ENCODE measurements at places on chromosomes 5 and 9.
A peak's percentile ranks its signal among the peaks of the same experiment; 100 is the strongest.

GRCh38 chr9:107270082-107270481 lies 13.0 kb upstream of the RAD23B start:
- peaks cover 10% of the 10 kb centered on the region for H3K4me1 ChIP-seq
- H3K27me3 ChIP-seq: no peaks in the 10 kb centered on the region
- H3K27ac ChIP-seq: no peak overlapping the region
- H3K36me3 ChIP-seq: no peaks in the 10 kb centered on the region
- no peak overlapping the region for H3K4me3 ChIP-seq

- no peaks in the 10 kb centered on the region for H3K27me3 ChIP-seq
- no peaks in the 10 kb centered on the region for H3K36me3 ChIP-seq
- no peak overlapping the region for H3K4me3 ChIP-seq
- H3K27ac ChIP-seq: no peak overlapping the region
These were observed 49.7 kb downstream of the CYSTM1 start for GRCh38 chr5:140224658-140225057.

GRCh38 chr5:65938256-65938655 lies 11.9 kb downstream of the ERBIN start:
- no peaks in the 10 kb centered on the region for H3K36me3 ChIP-seq
- H3K4me1 ChIP-seq: no peaks in the 10 kb centered on the region
- DNase-seq: no peak
- H3K27ac ChIP-seq: no peak overlapping the region
- no peaks in the 10 kb centered on the region for H3K27me3 ChIP-seq

- H3K36me3 ChIP-seq: no peaks in the 10 kb centered on the region
- H3K27me3 ChIP-seq: no peaks in the 10 kb centered on the region
- H3K4me3 ChIP-seq: no peak overlapping the region
- H3K4me1 ChIP-seq: peaks cover 4% of the 10 kb centered on the region
These were observed 344.1 kb downstream of the ADAMTS6 start for GRCh38 chr5:65137631-65138030.

DNA sequence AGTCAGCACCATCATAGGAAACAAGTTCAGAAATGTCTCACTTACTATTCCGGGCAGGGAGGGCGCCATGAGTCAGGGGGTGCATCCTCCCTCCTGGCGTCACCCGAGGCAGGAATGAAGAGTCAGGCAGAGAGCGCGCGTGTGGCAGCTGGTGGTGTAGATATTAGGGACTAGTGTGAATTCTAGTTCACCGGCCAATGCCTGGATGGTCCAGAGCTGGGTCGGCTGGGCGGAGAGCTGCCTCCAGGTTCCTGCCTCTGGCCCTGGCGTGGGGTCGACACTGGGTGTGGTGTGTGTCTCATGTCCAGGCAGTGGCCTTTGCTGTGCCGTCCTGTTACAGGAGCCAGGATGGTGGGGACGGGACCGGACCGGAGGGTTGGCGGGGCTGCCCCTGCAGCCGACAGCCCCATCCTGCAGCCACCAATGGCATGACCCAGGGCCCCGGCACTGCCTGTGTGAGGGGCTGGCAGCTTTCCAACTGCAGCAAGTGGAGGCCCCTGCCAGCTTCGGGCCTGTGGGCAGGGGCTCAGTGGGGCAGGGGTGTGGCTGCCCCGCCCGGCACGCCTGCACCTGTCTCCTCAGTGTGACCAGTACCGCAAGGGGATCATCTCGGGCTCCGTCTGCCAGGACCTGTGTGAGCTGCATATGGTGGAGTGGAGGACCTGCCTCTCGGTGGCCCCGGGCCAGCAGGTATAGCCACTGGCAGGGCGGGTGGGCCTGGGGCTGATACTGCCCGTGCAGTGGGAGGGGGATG lies 9.1 kb downstream of the DIPK1B start:
- DNase-seq: peak; percentile 80
- H3K27ac ChIP-seq: peak overlapping the region; percentile 46
- no peaks in the 10 kb centered on the region for H3K27me3 ChIP-seq
- no peak overlapping the region for H3K4me3 ChIP-seq
- peaks cover 21% of the 10 kb centered on the region for H3K36me3 ChIP-seq
- H3K4me1 ChIP-seq: peaks cover 32% of the 10 kb centered on the region

DNA sequence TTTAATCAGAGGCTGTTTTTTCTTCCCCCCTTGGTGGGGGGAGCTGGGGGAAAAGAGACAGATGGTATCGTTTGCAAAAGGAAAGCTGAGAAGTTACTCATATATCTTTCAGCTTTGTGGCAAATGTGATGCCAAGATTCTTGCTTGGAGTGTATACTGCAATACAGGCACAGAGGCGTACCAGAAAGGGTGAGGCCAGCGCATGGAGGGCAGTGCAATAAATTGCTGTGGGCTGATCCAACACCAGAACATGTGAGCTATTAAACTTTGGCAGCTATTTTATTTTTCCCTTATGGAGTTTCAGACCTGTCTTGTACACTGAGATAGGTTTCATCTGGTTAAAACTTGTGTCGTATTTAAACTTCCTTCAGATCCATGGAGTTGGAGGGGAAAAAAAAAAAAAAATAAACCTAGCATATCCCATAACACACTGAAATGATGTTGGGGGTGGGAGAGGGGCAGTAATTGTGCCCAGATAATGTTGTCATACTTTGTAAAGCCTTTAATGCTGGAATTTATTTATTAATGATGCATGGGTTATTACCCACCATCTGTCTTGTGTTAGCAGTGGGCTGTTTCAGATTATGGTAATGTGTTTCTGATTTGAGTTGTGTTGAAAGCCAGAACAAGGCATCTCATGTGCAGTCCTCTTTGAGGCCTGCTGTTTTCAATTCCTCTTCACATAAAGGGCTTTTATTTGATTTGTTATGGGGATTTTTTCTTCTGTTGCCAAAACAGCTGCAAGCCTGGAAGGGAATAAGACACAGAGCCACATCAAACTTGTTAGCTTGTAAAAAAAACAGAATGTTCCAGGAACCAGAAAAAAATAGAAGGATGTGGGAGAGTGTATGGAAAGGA lies 891.3 kb downstream of the TLE1 start:
- no peaks in the 10 kb centered on the region for H3K27me3 ChIP-seq
- H3K4me3 ChIP-seq: no peak overlapping the region
- no peaks in the 10 kb centered on the region for H3K4me1 ChIP-seq
- no peaks in the 10 kb centered on the region for H3K36me3 ChIP-seq

DNA sequence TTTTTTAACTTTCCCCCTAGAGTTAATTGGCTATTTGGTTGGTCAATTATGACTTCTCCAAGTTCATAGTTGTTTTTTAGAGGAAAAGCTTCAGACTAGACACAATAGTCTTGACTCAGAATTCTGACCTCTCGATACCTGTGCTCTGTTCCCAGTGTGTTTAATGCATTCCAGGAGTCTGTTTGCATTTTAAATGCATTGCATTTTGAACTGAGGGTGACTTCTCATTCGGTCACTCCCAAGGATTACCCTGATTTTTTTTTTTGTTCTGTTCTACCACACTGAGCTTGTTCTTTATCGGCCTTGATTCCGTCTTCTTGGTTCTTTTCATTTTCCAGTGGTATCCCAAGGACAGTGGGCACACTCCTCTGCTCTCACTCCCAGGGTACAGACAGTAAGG lies 16.3 kb downstream of the ARHGEF28 start:
- no peak overlapping the region for H3K27ac ChIP-seq
- H3K27me3 ChIP-seq: no peaks in the 10 kb centered on the region
- no peak overlapping the region for H3K4me3 ChIP-seq
- H3K4me1 ChIP-seq: peaks cover 45% of the 10 kb centered on the region

GRCh38 chr5:38680094-38680825 lies 123.8 kb upstream of the LIFR start:
- no peak overlapping the region for H3K27ac ChIP-seq
- H3K4me1 ChIP-seq: no peaks in the 10 kb centered on the region
- no peaks in the 10 kb centered on the region for H3K36me3 ChIP-seq
- no peak for DNase-seq

DNA sequence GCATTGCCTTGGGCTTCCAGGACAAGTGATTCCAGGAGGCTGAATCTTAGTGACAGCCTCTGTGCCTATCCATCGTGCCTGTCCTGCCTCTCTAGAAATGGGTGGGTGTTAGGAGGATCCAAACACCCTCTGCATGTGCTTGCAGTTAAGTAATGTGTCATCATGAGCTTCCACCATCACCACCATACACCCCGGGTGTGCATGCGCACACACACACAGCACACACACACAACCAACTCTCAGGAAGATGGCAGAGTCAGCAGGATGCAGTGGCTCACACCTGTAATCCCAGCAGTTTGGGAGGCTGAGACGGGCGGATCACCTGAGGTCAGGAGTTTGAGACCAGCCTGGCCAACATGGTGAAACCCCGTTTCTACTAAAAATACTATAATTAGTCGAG lies 22.8 kb upstream of the CERCAM start:
- peaks cover 25% of the 10 kb centered on the region for H3K27me3 ChIP-seq
- H3K27ac ChIP-seq: no peak overlapping the region
- no peaks in the 10 kb centered on the region for H3K36me3 ChIP-seq
- DNase-seq: no peak
- H3K4me3 ChIP-seq: no peak overlapping the region
- H3K4me1 ChIP-seq: no peaks in the 10 kb centered on the region

DNA sequence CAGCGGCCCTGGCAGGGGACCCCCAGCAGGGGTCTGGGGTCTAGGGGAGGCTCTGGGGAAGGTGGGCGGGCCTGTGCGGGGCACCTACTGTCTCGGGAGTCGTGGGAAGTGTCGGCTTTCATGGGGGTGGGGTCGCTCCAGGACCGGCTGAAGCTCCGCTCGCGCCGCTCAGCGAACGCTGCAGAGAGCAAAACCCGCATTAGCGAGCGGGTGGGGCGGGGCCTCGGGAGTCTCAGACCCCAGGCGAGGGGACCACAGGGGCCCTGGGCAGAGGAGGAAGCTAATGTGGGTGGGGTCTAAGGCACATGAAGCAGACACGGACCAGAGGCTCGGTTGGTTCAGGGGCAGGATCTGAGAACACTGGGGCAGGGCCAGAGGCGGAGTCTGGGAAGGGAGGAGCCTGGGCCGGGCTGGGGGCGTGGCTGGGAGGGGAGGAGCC lies 5.5 kb downstream of the NSMF start:
- H3K4me3 ChIP-seq: no peak overlapping the region
- peaks cover 3% of the 10 kb centered on the region for H3K36me3 ChIP-seq
- H3K4me1 ChIP-seq: peaks cover 44% of the 10 kb centered on the region
- DNase-seq: no peak
- H3K27me3 ChIP-seq: no peaks in the 10 kb centered on the region

DNA sequence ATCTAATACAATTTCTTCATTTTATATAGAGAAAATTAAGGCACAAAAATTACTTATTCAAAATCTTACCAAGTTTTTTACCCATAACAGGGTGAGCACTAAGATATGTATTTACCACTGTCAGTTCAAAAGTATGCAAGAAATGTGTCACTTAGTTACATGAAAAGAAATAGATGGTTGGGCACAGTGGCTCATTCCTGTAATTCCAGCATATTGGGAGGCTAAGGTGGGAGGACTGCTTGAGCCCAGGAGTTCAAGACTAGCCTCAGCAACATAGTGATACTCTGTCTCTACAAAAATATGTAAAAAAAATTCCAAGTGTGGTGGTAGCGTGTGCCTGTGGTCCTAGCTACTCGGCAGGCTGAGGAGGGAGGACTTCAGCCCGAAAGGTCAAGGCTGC lies 19.4 kb downstream of the YIPF5 start:
- no peak overlapping the region for H3K27ac ChIP-seq
- DNase-seq: peak; percentile 29
- H3K4me1 ChIP-seq: no peaks in the 10 kb centered on the region
- no peaks in the 10 kb centered on the region for H3K27me3 ChIP-seq
- no peaks in the 10 kb centered on the region for H3K36me3 ChIP-seq
- no peak overlapping the region for H3K4me3 ChIP-seq

DNA sequence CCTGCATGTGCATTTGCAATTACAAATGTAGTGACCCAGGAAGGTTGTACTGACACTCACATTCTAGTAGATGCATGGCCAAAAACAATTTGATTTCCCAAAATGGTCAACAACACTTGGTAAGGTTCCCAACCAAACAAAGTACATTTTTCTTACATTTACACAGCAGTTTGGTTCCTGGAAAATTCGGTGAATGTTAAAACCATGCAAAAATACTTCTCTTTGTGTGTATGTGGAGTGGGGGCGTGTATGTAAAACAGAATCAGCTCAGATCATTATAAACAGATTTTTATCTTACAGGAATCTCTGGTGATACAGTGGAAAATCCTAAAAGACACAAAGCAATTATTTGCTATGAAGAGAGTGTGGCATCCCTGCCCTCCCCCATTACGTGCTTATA lies 25.1 kb upstream of the MELK start:
- no peaks in the 10 kb centered on the region for H3K4me1 ChIP-seq
- DNase-seq: no peak

DNA sequence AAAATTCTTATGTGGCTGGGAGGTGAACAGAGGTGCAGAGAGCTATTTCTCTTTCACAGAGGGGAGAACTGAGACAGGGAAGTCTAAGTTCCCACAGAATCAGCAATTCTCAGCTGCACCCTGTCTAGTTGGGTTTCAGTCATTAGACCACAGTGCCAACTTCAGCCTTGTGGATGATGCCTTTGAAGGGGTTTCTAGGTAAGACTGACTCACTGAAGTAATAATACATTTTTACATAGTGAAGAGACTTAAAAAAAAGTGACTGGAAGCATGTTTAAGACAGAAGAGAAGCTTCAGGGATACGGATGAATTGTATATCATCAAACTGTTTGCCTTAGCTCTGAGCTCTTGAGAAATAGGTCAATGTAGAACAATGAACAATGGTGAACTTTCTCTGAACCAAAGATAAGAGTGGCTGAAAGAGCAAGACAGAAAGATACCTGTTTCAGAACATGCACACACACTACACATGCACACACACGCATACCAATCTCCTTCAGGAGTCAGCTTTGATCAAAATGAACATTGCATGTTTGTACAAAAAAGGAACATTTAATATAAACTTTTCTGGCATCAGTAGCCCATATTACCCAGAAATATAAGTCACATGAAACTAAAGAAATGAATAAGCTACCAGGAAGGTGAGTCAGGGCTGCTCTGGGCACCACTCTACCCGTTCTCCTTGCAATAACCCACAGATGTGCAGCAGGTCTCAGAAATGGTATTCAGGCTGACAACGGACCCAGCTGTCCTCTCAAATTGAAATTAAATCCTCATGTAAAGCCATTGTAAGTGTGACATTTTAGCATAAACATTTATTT lies 12.6 kb upstream of the FYB1 start:
- H3K27ac ChIP-seq: no peak overlapping the region
- no peaks in the 10 kb centered on the region for H3K4me1 ChIP-seq
- no peaks in the 10 kb centered on the region for H3K27me3 ChIP-seq
- H3K4me3 ChIP-seq: no peak overlapping the region
- H3K36me3 ChIP-seq: no peaks in the 10 kb centered on the region

GRCh38 chr9:32072570-32072969 lies 311.9 kb upstream of the ACO1 start:
- no peaks in the 10 kb centered on the region for H3K27me3 ChIP-seq
- no peak overlapping the region for H3K4me3 ChIP-seq
- no peaks in the 10 kb centered on the region for H3K4me1 ChIP-seq
- no peaks in the 10 kb centered on the region for H3K36me3 ChIP-seq
- H3K27ac ChIP-seq: no peak overlapping the region

GRCh38 chr9:98921732-98922131 lies 22.0 kb upstream of the COL15A1 start:
- H3K36me3 ChIP-seq: no peaks in the 10 kb centered on the region
- no peaks in the 10 kb centered on the region for H3K27me3 ChIP-seq
- no peak overlapping the region for H3K27ac ChIP-seq
- no peak for DNase-seq
- no peak overlapping the region for H3K4me3 ChIP-seq

GRCh38 chr5:163408311-163408923 lies 29.0 kb upstream of the CCNG1 start:
- H3K4me1 ChIP-seq: no peaks in the 10 kb centered on the region
- no peak overlapping the region for H3K4me3 ChIP-seq
- no peak overlapping the region for H3K27ac ChIP-seq
- DNase-seq: peak; percentile 35

- no peak overlapping the region for H3K27ac ChIP-seq
- no peaks in the 10 kb centered on the region for H3K36me3 ChIP-seq
- DNase-seq: no peak
- H3K4me3 ChIP-seq: no peak overlapping the region
- no peaks in the 10 kb centered on the region for H3K27me3 ChIP-seq
These were observed 183.7 kb downstream of the RGS3 start for GRCh38 chr9:113646946-113647914.
